ENCODE measurements at places on chromosomes 3 and 15.

- no peaks in the 10 kb centered on the region for H3K4me1 ChIP-seq
- H3K27ac ChIP-seq = no peak overlapping the region
- DNase-seq = no peak
- H3K36me3 ChIP-seq = no peaks in the 10 kb centered on the region
Observed at GRCh38 chr3:152556731-152557254, 278.1 kb upstream of the P2RY1 start.

DNA sequence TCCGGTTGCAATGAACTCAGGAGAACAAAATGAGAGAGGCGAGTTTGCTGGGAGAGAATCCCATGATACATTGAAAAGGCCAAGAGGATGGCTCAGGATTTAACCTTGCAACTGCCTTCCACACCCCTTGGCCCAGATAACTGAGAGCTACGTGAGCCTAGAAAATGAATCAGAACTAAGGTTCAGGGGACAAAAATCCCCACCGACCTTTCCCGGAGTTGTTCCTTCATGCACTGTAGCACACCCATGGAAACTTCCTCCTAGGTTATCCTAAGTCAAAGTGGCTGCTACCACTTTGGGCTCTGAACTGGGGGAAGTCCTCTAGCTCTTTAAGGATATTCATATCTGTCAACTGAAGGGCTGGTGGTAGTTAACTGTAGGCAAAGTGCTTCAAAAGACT, 58.3 kb upstream of the SLC4A7 start:
- H3K36me3 ChIP-seq = no peaks in the 10 kb centered on the region
- peaks cover 17% of the 10 kb centered on the region for H3K4me1 ChIP-seq
- no peaks in the 10 kb centered on the region for H3K27me3 ChIP-seq
- DNase-seq = no peak
- no peak overlapping the region for H3K4me3 ChIP-seq

- DNase-seq = no peak
- no peaks in the 10 kb centered on the region for H3K27me3 ChIP-seq
- H3K27ac ChIP-seq = no peak overlapping the region
- no peaks in the 10 kb centered on the region for H3K36me3 ChIP-seq
Observed at GRCh38 chr3:46716461-46717441, 918 bp downstream of the PRSS50 start.

DNA sequence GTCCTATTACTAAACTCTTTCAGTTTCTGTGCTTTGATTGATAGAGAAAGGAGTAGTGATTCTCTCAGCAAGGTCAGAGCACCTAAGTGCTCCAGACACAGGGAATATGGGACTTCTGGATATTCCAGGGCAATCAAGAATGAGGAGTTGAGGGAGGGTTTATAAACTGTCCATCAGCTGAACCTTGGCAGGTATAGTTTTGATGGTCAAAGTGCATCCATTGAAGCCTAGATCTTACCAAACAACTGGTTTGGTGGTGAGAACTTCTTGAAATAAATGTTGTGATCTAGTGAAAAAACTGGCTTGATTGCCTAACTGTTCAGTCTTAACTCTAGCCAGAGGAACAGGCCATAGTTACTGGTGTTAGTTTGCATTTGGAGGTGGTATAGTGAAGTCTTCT, 207.0 kb upstream of the ONECUT1 start:
- no peaks in the 10 kb centered on the region for H3K27me3 ChIP-seq
- H3K4me1 ChIP-seq = no peaks in the 10 kb centered on the region
- no peak overlapping the region for H3K4me3 ChIP-seq
- no peak for DNase-seq

DNA sequence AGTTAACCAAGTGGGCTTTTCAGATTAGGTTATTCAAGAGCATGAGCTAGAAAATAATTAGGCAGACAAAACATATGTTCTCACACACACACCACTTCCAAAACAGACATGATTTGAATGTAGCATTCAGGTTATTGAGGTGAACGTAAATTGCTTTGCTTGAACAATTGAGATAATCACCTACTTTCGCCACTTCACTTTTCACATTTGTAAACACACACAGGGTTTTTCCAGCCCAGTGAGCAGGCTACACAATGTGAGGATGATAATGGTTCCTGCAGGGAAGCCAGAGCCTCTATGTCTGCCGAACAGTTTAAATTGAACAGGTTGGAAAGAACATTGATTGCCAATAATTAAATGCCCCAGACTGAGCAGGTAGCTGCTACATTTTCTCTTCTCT, 560.8 kb downstream of the OCA2 start:
- H3K36me3 ChIP-seq = no peaks in the 10 kb centered on the region
- H3K4me3 ChIP-seq = no peak overlapping the region
- H3K4me1 ChIP-seq = no peaks in the 10 kb centered on the region
- no peaks in the 10 kb centered on the region for H3K27me3 ChIP-seq
- H3K27ac ChIP-seq = no peak overlapping the region

DNA sequence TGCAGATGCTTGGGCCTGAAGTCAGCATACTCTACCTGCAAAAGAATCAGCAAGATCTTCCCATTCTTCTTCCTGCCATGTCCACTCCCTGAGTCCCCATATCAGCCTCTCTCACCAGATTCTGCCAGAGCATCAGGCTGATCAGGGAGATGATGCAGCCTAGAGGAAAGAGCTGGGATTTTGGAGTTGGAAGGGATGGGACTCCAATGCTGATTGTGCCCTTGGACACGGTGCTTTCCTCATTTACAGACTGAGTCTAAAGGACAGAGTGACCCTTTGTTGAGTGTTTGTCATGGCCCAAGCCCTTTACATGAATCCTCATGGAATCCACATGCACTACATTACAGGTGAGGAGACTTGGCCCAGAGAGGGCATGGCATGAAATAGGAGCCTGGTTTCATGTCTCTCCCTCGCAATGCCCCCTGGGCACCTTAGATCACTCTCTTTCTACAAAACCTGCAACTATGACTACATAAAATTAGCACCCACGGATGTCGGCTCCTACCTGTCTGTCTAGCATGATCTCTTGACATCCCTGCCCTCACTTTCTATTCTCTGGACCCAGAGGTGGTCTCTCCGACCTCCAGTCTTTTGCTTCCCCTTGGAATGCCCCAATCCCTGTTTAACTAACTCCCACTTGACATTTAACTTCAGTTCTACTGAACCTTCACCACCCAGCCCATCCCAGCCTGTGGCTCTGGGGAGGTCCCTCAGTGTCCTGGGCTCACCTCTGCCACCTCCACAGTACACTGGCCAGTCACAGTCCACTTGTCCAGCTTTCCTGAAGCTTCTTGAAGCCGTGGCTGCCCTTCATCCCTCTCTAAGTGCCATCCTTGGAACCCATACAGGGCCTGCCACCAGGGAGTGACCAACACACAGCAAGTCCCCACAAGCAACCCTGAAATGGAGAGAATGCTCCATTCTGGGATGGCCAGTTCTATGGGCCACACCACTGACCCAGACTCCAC, 173.5 kb downstream of the ABHD5 start:
- no peak overlapping the region for H3K4me3 ChIP-seq
- no peaks in the 10 kb centered on the region for H3K36me3 ChIP-seq
- no peak for DNase-seq
- peaks cover 28% of the 10 kb centered on the region for H3K4me1 ChIP-seq

- no peaks in the 10 kb centered on the region for H3K36me3 ChIP-seq
- H3K27ac ChIP-seq = no peak overlapping the region
- H3K4me3 ChIP-seq = no peak overlapping the region
- no peaks in the 10 kb centered on the region for H3K4me1 ChIP-seq
- DNase-seq = no peak
Observed at GRCh38 chr3:74387111-74387735, 227.2 kb downstream of the CNTN3 start.

- H3K4me3 ChIP-seq = no peak overlapping the region
- H3K27ac ChIP-seq = no peak overlapping the region
- H3K36me3 ChIP-seq = no peaks in the 10 kb centered on the region
- H3K4me1 ChIP-seq = no peaks in the 10 kb centered on the region
- DNase-seq = no peak
- H3K27me3 ChIP-seq = no peaks in the 10 kb centered on the region
Observed at GRCh38 chr3:94317017-94317416, 254.2 kb downstream of the NSUN3 start.

- DNase-seq = no peak
- no peaks in the 10 kb centered on the region for H3K27me3 ChIP-seq
- peaks cover 13% of the 10 kb centered on the region for H3K36me3 ChIP-seq
- H3K4me3 ChIP-seq = no peak overlapping the region
Observed at GRCh38 chr15:74593122-74593521, 22.5 kb upstream of the CLK3 start.

DNA sequence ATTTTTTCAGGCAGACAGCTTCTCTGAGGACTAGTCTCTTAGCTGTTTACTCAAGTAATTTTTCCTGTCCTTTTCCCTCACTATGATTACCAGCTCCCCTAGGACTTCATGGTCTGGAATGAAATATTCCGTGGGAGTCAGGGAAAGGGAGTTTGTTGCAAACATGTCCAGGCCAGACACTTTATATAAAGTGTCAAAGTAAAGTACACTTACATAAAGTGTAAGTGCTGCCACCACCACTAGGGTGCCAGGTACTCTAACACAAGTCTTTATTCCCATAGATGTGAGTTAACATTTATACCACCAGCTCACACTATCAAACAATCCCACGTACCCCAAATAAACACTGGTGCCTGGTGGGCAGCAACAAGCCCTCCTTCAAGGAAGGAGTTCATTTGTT, 179.8 kb downstream of the SNRPN start:
- H3K27ac ChIP-seq = no peak overlapping the region
- H3K4me3 ChIP-seq = no peak overlapping the region
- H3K4me1 ChIP-seq = no peaks in the 10 kb centered on the region
- H3K27me3 ChIP-seq = no peaks in the 10 kb centered on the region
- H3K36me3 ChIP-seq = no peaks in the 10 kb centered on the region
